ENCODE measurements at places on chromosomes 12 and 14.

GRCh38 chr12:95169368-95169767, 47.9 kb downstream of the FGD6 start:
- peak; percentile 21 for DNase-seq

DNA sequence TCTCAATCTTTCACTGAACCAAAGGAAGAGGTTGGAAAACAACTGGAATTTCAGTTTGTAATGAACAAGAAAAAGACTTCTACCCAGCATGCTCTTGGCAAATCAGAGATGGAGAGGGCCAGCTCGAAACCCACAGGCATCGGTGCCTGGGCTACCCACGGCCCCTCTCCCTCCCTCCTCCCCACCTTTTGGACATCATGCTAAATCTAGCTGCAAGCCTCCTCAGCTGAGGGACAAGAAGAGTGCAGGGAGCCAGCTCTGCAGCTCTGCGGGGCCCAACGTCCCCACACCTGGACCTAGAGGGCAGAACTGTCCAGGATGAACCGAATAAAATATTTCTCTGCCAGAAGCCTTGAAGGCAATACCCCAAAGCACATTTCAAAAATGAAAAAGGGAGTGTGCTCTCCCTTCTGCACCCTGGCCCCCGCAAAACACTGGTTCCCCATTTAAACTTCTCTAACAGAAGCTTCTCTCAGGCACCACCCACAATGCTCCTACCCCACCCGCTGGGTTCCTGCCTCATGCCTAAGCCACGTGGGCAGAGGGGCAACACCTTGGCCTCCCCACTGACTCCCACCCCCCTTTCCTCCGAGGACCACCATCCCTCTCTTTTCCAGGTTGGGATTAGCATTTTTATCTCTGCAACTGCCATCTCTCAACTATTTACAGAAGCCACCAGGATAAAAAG, 8.2 kb downstream of the CAMKK2 start:
- no peak for DNase-seq

DNA sequence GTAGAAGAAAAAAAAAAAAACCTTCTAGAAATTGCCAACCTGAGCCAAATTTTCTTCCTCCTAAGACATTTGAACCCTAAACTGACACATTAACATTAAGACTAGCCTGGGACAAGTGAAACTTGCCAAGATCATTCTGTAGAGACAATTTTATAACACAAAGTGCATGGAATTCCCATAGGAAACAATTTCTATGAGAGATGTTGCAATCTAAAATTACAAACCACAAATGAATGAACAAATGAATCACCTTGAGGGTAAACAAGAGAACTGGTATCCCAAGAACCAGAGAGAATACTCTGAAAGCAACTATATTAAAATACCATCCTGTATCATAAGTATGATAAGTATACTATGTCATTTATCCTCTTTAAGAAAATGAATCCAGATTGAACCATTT, 165.3 kb downstream of the DICER1 start:
- no peak for DNase-seq

GRCh38 chr12:5070090-5070489, 26.4 kb downstream of the KCNA5 start:
- no peak for DNase-seq

- peak; percentile 27 for DNase-seq
Observed at GRCh38 chr14:98138666-98139065, 1133.3 kb downstream of the BCL11B start.

DNA sequence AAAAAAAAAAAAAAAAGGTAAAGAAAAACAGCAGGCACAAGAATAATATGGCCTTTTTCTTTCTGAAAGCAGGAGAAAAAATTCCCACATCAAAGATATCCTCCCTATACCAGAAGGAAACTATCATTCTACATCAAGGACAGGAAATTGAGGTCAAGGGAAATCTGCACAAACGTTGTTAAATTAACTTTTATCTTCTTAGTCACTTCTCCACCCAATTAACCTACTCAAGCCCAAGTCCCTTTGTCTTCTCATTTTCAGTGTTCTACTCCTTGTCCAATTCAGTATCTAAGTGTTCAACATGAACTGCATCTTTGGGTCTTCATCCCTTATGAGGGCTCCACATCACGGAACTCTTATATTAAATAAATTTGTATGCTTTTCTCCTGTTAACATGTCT, 15.7 kb downstream of the NDUFA12 start:
- DNase-seq, result no peak

GRCh38 chr12:106078358-106079010, 60.3 kb downstream of the NUAK1 start:
- DNase-seq, result peak; percentile 53

GRCh38 chr12:103093499-103094106, 136.1 kb downstream of the ASCL1 start:
- peak; percentile 31 for DNase-seq

GRCh38 chr12:25806271-25806670, 152.2 kb upstream of the RASSF8 start:
- no peak for DNase-seq

GRCh38 chr12:77947330-77947729, 116.6 kb downstream of the NAV3 start:
- DNase-seq, result no peak

DNA sequence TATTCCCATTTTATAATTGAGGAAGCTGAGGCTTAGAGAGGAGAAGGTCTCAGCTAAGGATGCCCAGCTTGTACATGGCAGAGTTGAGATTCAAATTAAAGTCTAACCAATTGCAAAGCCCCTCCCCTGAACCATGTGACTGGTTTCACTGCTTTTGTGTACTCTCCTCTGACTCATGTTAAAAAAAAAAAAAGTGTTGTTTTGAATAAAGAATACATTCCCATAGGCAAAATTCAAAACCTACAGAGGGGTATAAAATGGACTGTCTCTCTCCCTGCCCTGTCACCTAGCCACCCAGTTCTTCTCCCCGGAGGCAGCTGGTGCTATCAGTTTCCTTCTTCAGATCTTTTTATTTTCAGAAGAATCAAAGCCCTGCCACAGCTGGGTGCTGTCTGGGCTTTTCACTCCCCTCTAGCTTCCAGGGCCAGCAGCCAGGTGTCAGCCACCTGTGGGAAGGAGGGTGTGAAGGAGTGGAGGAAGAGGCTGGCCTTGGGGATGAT, 5.4 kb downstream of the PSMD9 start:
- peak; percentile 38 for DNase-seq

DNA sequence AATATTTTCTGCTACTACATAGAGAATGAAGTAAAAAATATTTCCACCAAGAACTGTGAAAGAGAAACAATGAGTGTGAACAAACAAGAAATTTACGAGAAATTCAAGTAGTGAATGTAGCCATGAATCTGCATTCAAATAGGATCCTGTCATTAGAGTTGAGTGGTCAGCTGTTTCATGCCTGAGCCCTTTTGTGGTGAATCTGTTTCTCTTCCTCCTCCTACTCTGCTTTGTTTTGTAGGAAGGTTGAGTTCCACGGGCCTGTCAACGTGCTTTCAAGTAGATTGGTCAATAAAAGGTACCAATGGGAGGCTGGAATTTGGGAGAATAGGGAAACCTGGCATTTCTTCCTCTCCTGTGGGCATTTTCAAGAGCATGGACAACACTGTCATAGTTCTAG, 1749.6 kb upstream of the FLRT2 start:
- DNase-seq, result no peak

- no peak for DNase-seq
Observed at GRCh38 chr14:86961106-86961716, 1031.8 kb downstream of the GALC start.

- DNase-seq, result no peak
Observed at GRCh38 chr12:104942075-104942474, 16.0 kb downstream of the SLC41A2 start.

DNA sequence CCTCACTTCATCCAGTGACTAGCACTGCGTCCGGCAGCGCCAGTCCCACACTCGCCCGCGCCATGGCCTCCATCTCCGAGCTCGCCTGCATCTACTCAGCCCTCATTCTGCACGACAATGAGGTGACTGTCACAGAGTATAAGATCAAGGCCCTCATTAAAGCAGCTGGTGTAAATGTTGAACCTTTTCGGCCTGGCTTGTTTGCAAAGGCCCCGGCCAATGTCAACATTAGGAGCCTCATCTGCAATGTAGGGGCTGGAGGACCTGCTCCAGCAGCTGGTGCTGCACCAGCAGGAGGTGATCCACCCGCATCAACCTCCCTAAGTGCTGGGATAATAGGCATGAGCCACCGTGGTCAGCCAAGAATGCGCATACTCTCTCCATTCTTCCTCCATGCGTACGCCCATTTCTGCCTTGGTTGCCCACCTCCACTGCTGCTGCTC, 59.9 kb downstream of the IRF2BPL start:
- DNase-seq, result no peak

DNA sequence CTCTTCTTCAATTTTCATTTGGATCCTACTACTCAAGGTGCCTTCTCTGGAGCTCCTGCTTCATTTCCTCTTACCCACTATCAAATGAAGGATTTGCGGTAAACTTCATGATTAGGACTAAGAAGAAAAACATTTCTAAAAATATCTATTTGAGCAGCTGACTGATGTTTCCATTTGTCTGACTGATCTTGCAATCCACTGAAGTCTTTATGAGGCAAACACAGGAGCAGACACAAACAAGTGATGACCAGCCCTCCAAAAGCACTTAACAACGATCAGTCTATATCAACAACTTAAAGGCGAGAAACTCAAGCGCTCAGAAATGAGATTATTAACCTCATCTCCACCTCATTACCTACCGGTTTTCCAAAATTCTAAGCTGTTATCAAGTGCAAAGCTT, 26.2 kb downstream of the OSBPL8 start:
- no peak for DNase-seq

DNA sequence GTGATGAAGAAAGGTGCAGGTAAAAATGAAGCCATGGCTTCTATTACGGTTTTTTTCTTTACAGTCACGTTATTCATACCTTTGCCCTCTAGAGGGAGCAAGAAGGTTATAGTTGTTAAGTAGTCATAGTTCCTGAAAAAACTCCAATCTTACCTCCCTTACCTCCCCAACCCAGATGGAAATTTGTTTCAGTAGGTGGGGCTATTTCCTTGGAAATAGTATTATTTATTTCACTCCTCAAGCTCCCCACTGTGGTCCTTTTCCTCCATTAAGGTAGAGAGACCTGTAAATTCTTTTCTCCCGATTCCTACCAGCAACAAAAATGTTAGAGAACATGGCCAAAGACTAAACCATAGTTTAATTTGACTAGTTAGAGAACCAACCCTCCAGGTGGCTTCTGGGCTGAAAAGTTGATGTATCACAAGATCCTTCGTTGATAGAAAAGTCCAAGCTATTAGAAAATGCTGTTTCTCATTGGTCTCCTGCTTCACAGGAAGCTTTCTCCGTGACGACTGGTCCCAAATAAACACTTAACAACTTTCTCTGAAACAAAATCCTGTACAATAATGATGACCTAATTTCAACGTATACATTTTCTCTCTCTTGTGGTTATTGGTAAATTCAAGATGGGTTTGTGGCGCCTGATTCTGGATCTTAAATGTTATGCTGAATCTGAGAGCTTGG, 43.5 kb downstream of the TMX1 start:
- DNase-seq, result peak; percentile 86

DNA sequence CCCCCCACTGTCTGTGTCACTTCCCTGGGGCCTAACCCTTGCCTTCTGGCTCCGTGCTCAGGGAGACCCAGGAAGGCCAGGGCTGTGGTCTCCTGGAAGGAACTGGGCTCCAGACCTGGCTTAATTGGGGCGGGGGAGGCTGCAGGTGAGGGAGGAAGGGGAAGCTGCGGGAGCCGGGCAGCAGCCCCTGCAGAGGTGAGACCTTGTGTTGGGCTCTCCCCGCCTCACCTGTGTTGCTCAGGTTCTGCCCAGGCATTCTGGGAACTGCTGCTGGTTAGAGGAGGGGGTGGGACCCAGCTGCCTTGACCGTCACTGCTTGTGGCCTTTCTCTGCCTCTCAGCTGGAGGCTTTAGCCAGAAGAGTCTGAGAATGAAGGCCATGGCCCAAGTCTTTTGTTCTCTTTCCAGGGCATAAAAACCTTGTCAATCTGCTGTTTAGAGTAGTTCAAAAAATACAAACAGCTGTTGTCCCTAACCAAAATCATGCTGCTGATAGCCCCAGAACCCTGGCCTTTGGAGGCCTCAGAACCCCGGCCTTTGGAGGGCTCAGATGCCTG, 247.6 kb downstream of the CHST11 start:
- no peak for DNase-seq

GRCh38 chr14:79525416-79525815, 685.9 kb downstream of the DIO2 start:
- no peak for DNase-seq

- no peak for DNase-seq
Observed at GRCh38 chr12:17416748-17417147, 673.2 kb downstream of the RERGL start.

GRCh38 chr12:54935235-54935951, 49.2 kb downstream of the TESPA1 start:
- peak; percentile 88 for DNase-seq

GRCh38 chr12:5582541-5582940, 150.6 kb downstream of the NTF3 start:
- no peak for DNase-seq

- no peak for DNase-seq
Observed at GRCh38 chr14:42703501-42703900, 1096.8 kb downstream of the LRFN5 start.

DNA sequence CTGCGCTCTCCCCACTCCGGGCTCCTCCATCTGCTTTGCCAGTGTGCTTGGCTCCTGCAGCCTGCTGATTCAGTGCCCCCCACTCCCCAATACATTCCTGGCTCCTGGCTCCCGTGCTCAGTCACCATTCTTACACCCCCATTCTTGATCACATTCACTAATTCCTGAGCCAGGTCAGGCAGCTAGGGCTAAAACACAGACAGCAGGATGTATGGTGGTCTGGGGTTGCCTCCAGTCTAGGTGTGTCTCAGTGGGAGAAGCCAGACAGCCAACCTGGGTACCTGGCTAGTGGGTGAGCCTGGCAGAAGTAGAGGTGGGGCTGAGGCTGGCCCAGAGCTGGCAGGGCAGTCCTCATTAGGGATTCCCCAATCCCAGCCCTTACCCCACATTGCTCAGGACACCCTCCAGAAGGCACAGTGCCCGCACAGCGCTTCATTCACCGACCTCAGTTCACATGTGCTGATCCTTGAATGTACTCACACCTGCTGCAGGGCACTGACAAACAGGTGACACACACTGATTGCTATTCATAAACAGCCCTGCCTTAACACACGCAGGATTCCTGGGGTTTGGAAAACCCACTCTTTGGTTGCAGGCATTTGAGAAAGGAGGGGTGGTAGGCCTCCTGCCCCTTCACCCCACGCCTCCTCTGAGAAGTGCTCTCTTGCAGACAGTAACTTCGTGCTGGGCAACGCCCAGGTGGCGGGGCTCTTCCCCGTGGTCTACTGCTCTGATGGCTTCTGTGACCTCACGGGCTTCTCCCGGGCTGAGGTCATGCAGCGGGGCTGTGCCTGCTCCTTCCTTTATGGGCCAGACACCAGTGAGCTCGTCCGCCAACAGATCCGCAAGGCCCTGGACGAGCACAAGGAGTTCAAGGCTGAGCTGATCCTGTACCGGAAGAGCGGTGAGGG, 1.7 kb downstream of the KCNH3 start:
- no peak for DNase-seq

- DNase-seq, result peak; percentile 92
Observed at GRCh38 chr14:74257078-74257940, 18.1 kb downstream of the VSX2 start.

- no peak for DNase-seq
Observed at GRCh38 chr12:116582610-116583009, 23.4 kb downstream of the MAP1LC3B2 start.
